Type B pancreatic cell (in vitro differentiated cells): ENCODE measurements at places on chromosomes 2 and 18. TPM values are rescaled to one million over a fixed set of nuclear protein-coding genes. Genes with fewer than 3 reads are reported as not detected.

C2orf66 gene
- 0.29 TPM in 1 of 2 replicates, not detected in the other for total RNA-seq

DNAH6 gene
- total RNA-seq: 0.62 and 3.8 TPM in 2 replicates

SGPP2 gene
- total RNA-seq: 7.0 and 22.4 TPM in 2 replicates

CAPN10 gene
- total RNA-seq: 36.3 and 55.2 TPM in 2 replicates

PLEK gene
- not detected in 2 replicates for total RNA-seq

NFATC1 gene
- 2.7 and 6.1 TPM in 2 replicates for total RNA-seq

SRD5A2 gene
- total RNA-seq: 0.26 TPM in 1 of 2 replicates, not detected in the other

- no peak for DNase-seq
Measured at GRCh38 chr2:165274698-165275097, 35.5 kb downstream of the SCN2A start.

- DNase-seq: no peak
Measured at GRCh38 chr2:40746191-40746590, 294.3 kb upstream of the SLC8A1 start.

- no peak for DNase-seq
Measured at GRCh38 chr2:132678483-132678882, 8.5 kb upstream of the LYPD1 start.

GRCh38 chr2:227627769-227628168, 10.5 kb downstream of the SCYGR4 start:
- no peak for DNase-seq
